ENCODE measurements at places on chromosomes 3 and 15.

DNA sequence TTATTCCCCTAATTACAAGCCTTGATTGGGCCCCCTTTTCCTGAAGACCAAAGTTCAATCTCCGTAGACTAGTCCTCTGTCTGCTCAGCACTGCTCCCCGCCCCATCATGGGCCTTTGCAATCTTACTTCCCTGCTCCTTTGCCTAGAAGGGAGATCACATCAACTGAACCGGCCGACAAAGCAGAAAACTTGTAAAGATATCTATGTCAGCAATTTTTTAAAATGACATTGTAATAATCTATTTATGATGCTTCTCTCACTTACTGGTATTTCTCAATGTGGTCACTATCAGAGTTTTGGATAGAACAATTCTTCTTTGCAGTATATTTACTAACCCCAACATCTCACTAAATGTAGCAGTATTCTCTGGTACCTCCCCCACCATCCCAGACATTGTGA, 17.3 kb downstream of the ANAPC13 start:
- no peak for DNase-seq

GRCh38 chr3:102016417-102016816, 167.1 kb downstream of the NFKBIZ start:
- no peak for DNase-seq

DNA sequence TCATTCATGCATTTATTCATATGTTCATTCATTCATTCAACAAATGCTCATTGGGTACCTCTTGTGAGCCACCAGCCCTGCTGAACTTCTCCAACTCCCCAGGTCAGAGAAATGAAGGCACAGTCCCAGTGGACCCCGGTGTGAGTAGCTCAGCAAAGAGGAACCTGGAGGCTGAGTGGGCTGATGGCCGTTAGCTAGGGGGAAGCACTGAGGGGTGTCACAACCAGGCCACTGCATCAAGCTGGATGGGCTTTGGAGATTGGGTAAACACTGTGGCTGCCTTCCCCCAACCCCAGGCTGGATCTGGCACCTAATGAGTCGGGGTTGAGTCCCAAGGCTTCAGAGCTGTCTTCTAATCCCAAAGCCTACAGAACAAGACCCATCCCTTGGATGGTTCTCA, 12.1 kb upstream of the ALAS1 start:
- DNase-seq: no peak

DNA sequence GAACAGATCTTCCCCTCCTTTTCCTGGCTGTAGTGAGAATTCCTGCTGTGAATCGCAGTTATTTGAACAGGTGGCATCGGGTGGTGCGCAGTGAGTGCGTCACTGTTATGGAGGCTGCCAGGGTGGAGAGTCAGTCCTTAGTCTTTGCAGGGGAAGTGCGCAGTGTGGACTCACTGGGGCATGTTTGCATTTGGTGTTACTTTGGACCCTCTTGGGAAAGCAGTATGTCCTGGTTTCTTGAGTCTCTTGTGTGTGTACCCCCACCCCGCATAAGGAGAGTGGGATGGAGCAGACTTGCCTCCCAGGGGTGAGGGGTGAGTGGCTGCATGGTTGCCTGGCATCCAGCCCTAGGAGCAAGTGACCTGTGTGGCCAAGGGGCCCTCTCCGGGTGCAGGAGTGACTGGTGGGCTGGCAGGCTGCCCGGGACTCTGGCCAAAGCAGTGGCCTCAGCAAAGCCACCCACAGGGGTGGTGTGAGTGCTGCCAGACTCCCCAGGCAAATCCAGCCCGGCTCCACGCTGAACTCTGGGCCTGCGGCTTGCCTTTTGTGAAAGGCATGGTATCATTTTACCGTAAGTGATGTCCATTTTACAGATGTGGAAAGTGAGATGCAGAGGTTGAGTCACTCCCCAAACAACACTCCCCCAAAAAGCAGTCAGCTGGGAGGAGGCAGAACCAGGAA, 46.4 kb downstream of the DNASE1L3 start:
- DNase-seq: no peak

All from cortex of kidney (tissue), 1 donor.